ENCODE measurements at places on chromosomes 16 and 17. TPM values are rescaled to one million over a fixed set of nuclear protein-coding genes. Genes with fewer than 3 reads are reported as not detected.

The CD300E gene
- not detected for total RNA-seq

The ICAM2 gene
- 0.22 TPM for total RNA-seq

The CCL13 gene
- not detected for total RNA-seq

The BPTF gene
- 170 TPM for total RNA-seq

The AGRP gene
- total RNA-seq, result not detected
